ENCODE measurements at places on chromosomes 1 and 21.

DNA sequence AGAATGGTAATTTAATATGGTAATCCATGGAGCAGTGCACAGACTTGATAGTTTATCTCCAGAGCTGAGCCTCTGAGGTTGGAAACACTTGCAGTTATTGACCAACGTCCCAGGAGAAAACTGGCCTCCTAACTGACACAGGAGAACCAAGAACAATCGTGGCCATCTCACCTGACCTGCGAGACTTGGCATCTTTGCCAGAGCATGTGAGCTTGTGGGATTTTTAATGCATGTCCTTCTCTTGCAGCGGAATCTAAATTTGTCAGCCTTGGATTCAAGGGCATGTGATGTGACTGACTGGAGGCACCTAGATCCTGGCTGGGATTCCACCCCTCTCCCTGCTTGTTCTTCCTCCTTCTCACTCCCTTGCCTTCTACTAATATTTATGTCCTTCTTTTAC lies 27.8 kb upstream of the SLC26A9 start:
- no peak for DNase-seq

- DNase-seq, result no peak
Measured at GRCh38 chr1:239954836-239955235, 136.8 kb upstream of the FMN2 start.

- DNase-seq, result no peak
Measured at GRCh38 chr1:28735961-28736449, 735 bp upstream of the YTHDF2 start.

- no peak for DNase-seq
Measured at GRCh38 chr1:18473195-18473815, 7.4 kb upstream of the KLHDC7A start.

DNA sequence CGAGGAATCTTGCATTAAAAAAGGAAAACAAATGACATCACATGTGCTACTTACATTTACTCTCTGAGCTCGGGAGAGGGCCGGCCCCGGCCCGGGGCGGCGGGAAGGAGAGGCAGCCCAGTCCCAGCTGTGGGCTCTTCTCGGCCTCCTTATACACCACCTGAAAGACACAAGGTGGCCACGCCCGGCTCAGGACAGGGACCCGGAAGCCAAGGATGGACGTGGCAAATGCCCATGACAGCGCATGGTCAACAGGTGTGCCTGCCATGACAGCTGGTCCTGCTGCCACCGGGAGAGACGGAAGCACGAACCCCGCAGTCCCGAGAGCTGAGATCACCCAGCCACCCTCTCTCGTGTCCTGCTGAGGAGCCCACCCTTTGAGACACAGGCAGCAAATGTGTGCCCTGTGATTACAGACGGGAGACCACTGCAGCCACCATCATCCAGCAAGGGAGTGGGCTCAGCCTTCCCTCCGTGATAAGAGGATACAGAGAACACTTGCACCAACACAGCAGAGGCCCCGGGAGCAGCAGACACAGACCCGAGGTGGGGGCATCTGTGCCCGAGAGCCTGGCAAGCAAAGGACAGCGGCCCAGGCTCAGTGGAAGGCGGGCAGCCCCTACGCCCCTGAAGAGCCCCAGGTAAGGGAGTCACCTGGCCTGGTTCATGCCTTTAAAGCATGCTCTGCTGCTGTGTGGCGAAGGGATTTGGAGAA lies 8.7 kb downstream of the TPRG1L start:
- no peak for DNase-seq

DNA sequence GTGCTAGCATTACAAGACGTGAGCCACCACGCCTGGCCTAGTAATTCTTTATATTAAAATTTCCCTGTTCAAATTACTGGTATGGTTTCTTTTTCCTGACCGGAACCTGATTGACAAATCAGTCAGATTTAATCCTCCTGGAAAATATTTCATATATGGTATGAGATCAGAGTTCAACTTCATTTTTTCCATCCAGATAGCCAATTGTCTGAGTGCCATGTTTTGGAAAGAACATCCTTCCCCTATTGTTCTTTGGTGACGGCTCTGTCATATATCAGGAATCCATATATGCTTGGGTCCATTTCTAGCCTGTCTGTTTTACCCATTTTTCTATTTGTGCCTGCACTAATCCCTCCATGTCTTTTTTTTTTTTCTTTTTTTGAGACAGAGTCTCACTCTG lies 39.1 kb upstream of the KLF17 start:
- DNase-seq, result no peak

DNA sequence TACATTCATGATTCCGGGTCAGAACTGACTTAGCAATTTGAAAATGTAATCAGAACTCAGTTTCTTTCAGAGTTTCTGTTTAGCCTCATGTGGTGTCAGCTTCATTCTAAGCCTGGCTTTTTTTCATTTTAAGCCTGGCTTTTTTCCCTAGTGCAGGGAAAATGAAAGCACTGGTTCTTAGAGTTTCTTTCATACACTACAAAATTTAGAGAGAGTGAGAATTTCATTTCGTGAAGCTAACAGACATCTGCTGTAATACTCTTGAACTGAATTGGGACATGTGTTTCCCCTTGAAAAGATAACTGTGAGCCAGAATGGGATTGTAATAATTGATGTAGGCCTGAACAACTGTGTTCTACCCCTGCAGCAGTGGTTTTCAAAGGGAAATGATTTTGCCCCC lies 95.3 kb upstream of the KIAA0040 start:
- DNase-seq, result no peak

Measured in forelimb muscle (tissue), 1 donor.